AG08395 (cell line): ENCODE measurements at places on chromosomes 7 and 10.

DNA sequence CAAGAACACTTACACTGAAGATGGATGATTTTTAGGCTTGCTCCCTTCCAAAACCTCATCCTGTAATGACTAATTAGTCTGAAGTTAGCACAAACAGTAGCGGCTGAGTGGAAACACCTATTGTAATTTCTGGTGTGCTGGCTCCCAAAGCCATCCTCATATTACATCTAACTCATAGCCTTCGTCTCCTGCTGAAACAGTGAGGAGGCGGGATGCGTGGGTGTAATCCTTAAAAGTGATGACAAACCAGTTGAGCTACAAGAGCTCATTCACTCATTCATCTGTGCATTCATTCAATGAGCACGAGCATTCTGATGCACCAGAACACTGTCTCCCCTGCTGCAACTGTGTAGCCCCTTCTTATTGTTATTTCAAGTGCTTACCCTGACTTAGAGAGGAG, 235.3 kb downstream of the CALN1 start:
- no peak for DNase-seq

GRCh38 chr7:44998153-44998871, 1.7 kb upstream of the CCM2 start:
- DNase-seq: no peak

- no peak for DNase-seq
These were observed 176.1 kb downstream of the CHN2 start for GRCh38 chr7:29370531-29371314.

GRCh38 chr7:20218279-20218678, 1.1 kb upstream of the MACC1 start:
- DNase-seq: no peak

DNA sequence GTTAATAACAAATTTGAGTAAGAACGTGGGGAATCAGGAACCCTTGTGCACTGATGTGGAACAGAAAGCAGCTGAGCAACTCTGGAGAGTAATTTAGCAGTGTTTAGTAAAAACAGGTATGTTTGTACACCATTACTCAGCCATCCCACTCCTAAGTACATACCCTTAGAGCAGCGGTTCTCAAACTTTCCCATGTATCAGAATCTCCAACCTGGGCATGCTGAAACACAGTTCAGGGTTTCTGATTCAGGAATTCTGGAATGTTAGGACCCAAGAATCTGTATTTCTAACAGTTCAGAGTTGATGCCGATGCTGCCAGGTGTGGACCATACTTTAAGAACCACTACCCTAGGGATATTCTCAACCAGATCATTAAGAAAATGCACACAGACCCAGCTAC, 5.1 kb downstream of the SGMS1 start:
- no peak for DNase-seq

GRCh38 chr7:322111-322671, 32.2 kb downstream of the FOXL3 start:
- DNase-seq: peak; percentile 89

DNA sequence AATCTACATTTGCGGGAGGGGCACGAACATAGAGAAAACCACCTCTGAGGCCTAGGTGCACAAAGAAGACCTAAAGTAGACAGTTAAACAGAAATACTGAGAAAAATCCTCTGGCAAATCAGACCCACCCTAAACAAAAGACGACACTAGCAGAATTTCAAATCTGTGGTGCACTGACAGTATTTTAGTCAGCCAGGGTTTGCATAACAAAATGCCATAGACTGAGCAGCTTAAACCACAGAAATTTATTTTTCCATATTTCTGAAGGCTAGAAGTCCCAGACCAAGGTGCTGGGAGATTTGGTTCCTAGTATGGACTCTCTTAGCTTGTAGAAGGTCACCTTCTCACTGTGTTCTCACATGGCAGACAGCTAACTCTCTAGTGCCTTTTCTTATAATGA, 26.3 kb downstream of the IPMK start:
- DNase-seq: peak; percentile 41

- no peak for DNase-seq
These were observed 4.7 kb upstream of the NRF1 start for GRCh38 chr7:129606803-129607202.

DNA sequence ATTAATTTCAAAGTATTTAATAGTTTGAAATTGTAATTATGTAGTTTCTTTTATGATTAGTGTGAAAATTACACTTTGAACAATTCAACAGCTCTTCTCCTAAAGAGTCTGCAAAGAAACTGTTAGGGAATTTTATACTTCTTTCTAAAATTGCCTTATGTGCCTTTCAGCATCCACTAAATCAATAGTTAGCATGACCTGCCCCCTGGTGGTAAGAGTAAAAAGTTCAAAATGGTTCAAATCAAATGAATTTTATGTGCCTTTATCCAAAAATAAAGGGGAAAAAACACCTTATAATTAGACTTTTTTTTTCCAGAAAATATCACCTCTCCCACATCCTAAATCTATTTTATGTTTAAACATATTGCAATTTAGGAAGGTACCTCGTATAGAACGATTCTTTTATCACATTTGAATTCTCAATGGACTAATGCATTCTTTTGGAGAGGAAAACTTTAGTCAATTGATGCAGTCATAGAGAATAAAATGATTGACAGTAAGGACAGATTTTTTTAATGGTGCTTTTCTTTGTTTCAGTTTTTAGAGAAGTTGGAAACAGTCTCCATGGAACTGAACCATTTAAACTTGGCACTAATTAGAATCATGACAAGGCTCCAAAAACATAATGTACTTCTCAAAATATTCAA, 163.7 kb downstream of the SEMA3D start:
- DNase-seq: peak; percentile 35

GRCh38 chr7:76011442-76011861, 17.1 kb upstream of the TMEM120A start:
- peak; percentile 94 for DNase-seq

DNA sequence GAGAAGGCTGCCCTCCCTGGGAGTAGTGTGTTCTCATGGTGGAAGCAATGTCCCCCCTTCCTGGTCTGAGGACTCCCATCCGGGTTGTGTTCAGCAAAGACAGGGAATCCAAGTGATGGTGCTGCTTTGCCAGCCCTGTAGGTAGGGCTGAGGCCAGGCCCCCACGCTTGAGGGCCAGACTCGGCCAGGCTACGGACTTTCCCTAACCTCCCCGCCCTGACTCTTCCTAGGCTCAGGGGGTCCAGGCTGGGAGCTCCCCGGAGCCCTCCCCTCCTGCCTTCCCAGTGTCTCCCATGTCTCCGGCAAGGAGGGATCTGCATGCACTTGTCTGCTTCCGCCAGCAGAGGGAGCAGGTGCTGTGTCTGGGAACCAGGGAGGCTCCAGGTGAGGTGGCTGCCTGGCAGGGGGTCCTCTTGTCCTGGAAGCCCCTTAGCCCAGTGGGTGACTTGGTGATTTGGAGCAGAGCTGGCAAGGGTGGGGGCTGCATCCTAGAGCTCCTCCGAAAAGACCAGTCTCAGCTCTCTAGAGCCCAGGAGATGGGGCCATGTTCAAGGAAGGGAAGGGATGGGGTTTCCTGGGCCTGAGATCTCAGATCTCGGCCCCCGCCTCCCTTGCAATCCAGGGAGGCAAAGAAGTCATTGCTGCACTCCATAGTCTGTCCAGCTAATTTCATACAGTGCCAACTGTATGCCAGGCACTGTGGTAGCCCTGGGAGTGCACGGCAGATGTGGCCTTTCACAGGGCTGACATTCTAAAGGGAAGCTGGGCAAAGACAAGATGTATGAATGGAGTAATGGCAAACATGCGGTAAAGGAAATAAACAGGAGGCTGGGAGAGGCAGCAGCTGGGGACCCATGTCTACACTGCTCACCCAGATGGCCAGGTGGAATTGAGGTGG, 20.3 kb upstream of the SFRP5 start:
- DNase-seq: peak; percentile 82

GRCh38 chr10:4241724-4242345, 456.8 kb upstream of the KLF6 start:
- peak; percentile 78 for DNase-seq

DNA sequence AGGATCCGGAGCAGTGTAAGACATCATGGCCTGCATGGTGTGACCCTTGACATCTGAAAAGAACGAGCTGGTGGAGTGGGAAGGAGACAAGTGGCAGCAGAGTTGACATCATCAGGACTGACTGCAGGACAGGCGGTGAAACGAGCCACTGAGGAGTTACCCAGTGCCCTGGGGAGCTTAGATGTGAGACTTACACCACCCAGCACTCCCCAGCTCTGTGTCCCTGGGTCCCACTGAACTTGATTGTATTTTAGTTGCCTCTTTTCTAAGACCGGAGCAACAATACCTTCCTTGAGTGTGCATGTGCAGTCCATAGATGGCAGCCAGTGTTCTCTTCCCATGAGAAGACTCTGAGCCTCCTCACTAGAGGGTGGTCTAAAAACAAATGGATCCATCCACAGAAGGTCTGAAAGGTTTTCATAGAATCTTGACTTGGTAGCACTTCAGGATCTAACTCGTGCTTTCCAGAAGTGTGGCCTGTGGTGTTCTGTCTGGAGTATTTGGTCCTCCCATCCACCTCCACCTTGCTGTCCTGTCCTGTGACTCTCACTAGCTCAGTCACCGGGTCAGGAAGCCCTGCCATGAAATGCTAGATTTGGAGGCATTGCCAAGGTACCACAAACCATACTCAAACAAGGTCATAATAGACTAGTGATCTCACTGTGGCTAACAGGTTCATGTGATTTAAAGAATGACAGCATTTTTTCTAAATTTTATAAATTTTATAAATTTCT, 59.0 kb downstream of the IKZF1 start:
- no peak for DNase-seq

DNA sequence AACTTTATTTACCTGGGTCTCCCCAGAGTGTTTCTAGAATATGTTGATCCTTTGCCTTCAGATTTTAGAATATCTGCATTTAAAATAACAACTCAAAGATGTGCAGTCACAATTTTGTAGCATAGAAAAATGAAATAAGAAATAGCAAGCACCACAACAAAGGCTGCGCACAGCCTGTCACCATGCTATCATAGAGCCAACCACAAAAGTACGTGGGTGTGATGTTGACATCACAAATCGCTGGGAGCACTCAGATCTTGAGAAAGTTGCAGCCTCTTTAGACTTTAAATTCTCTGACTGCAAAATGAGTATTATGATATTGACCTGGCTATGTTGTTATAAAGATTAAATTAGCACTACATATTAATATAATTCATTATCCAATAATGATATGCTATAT, 177.9 kb downstream of the TNS3 start:
- no peak for DNase-seq

GRCh38 chr7:155813546-155814315, 1.5 kb upstream of the SHH start:
- no peak for DNase-seq
